ENCODE measurements at places on chromosomes 16 and 17. TPM values are rescaled to one million over a fixed set of nuclear protein-coding genes. Genes with fewer than 3 reads are reported as not detected.

The ARL5C gene
- not detected for total RNA-seq

The BCL6B gene
- 3.1 TPM for total RNA-seq

The KRT34 gene
- 0.94 TPM for total RNA-seq

The SPATA20 gene
- total RNA-seq: 22.8 TPM

The CCDC144A gene
- total RNA-seq: 84.8 TPM

The NQO1 gene
- total RNA-seq: 4.4 TPM

The LRRC37A2 gene
- 30.0 TPM for total RNA-seq

The ABCC12 gene
- 1.3 TPM for total RNA-seq

The MED9 gene
- total RNA-seq: 28.5 TPM

The NR1D1 gene
- total RNA-seq: 1.9 TPM

The LLGL2 gene
- total RNA-seq: 1.6 TPM

The CCL23 gene
- total RNA-seq: not detected

The GSDMA gene
- total RNA-seq: not detected

The GAN gene
- total RNA-seq: 29.7 TPM

The INO80E gene
- total RNA-seq: 22.8 TPM

The TMED6 gene
- total RNA-seq: not detected

The NDUFB10 gene
- 73.6 TPM for total RNA-seq

The CIBAR2 gene
- not detected for total RNA-seq

The XAF1 gene
- 3.8 TPM for total RNA-seq

The ALDOA gene
- total RNA-seq: 89.8 TPM

The TAOK2 gene
- 55.4 TPM for total RNA-seq

The HBQ1 gene
- 4.1 TPM for total RNA-seq

The GPRC5B gene
- 30.7 TPM for total RNA-seq

The EVPL gene
- not detected for total RNA-seq

The CCDC78 gene
- 7.5 TPM for total RNA-seq

The WFDC1 gene
- 0.31 TPM for total RNA-seq

The CFAP52 gene
- total RNA-seq: 2.8 TPM

The BTBD17 gene
- 4.7 TPM for total RNA-seq

The EME1 gene
- 3.4 TPM for total RNA-seq

The TM4SF5 gene
- total RNA-seq: not detected

The PRAC2 gene
- total RNA-seq: not detected

The NHERF2 gene
- 10.0 TPM for total RNA-seq

The HES7 gene
- 1.9 TPM for total RNA-seq

The GSG1L2 gene
- total RNA-seq: not detected

The PMP22 gene
- 8.5 TPM for total RNA-seq

The CCR7 gene
- total RNA-seq: not detected

The ITGB4 gene
- total RNA-seq: 2.5 TPM

The SLC39A11 gene
- 11.0 TPM for total RNA-seq

The PPL gene
- total RNA-seq: 0.94 TPM

The PRSS27 gene
- total RNA-seq: 6.3 TPM

The SRCIN1 gene
- 42.3 TPM for total RNA-seq

The FNDC8 gene
- not detected for total RNA-seq

The NDUFAB1 gene
- 57.6 TPM for total RNA-seq

The TMEM220 gene
- 1.9 TPM for total RNA-seq

The NPIPA1 gene
- 211 TPM for total RNA-seq

The ITGB3 gene
- total RNA-seq: 4.7 TPM

The MAF gene
- total RNA-seq: 21.6 TPM

The NOG gene
- total RNA-seq: 3.1 TPM

The KRTAP4-5 gene
- total RNA-seq: not detected

The SCGB1C2 gene
- not detected for total RNA-seq

The ITPRIPL2 gene
- total RNA-seq: 2.8 TPM

The PSMC5 gene
- 35.4 TPM for total RNA-seq

The AATK gene
- total RNA-seq: 12.5 TPM

The MRC2 gene
- total RNA-seq: 19.4 TPM

The PIP4K2B gene
- total RNA-seq: 182 TPM

All from parietal lobe (tissue), 2 donors.